ENCODE measurements at places on chromosomes 5 and 9.

- no peak for DNase-seq
Observed at GRCh38 chr9:74960561-74960960, 7.8 kb upstream of the C9orf40 start.

DNA sequence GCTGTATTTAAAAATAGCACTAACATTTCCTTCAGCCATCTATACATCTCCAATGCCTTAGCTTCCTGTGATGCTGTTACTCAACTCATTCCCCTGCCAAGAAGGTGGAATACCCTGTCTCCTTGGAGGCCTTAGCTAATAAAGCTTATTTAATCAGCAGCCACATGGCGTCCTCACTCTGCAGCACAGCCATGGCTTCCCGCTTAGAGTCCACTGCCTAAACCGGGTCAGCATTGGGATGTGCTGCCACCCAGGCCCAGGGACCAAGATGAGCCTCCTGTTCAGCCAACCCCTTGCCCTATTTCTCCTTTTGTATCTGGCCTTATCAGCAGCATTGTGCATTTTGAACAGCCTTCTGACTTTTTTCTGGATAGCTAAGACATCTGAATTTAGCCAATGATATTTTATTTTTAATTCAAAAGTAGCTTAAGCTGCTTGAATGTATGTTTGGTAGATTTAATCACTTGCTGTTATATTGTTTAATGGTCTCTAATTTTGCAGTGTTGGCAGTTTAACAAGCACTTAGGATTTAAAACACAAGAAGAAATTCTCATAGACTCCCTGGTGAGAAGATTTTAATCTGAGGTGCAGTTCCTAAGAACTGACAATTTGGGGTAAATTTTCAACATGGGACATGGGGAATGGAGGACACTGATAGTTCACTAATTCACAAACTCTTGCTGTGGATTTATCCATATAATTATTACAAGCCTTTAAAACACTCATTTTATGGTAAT is 113.0 kb downstream of the RPS23 start:
- no peak for DNase-seq

GRCh38 chr5:149358294-149358651 is 427 bp downstream of the PCYOX1L start:
- DNase-seq: no peak

DNA sequence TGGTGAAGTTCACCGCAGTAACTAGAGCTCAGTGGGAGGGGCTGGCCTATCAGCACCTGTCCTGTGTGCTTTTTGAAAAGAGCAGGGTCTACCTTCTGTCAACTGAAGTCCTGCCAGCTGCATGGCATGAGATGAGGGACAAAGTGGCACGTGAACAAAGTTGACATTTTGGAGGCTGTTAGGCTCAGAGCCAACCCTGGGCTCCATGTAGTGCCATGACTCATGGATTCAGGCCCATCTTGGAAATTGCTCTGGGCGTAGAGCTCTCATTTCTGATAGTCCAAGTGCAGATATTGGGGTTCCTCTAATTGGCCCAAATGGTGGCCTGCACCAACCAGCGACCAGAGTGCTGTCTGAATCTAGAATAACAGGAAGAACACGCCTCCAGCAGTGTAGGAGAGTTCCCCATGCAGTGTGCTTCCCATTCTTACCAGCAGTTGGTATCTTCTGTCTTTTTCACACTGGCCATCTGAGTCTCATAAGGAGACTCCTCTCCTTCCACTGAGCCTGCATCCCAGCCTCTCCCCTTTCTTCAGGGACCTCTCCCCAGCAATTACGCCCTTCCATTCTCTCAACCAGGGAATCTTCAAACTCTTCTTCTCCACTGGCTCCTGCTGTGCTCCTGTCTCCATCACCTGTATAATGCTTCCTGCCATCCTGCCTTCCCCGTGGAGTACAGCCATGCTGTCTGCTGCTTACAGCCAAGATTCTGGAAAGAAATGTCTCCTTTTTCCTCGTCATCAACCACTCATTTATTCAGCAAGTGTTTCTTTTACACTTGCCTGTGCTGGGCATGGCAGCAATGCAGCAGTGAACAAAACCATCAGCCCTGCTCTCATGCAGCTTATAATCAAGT is 30.4 kb downstream of the IRF1 start:
- no peak for DNase-seq

DNA sequence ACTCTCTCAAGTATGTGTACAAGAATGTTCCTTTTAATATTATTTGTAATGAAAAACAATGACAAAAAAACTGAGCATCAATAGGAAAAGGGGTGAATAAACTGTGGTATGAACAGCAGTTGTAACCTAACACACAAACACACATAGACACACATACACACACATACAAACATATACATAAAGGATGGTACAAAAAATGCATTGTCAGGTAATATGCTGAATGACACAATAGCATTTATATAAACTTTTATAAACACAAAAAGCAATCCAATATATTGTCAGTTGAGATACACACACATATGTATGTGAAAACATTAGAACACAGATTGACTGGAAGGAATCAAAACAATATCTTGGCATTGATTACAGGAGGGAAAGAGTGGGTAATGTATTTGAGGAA is 227.0 kb upstream of the ISL1 start:
- DNase-seq: no peak

GRCh38 chr5:119274767-119275130 is 81.1 kb upstream of the TNFAIP8 start:
- no peak for DNase-seq

DNA sequence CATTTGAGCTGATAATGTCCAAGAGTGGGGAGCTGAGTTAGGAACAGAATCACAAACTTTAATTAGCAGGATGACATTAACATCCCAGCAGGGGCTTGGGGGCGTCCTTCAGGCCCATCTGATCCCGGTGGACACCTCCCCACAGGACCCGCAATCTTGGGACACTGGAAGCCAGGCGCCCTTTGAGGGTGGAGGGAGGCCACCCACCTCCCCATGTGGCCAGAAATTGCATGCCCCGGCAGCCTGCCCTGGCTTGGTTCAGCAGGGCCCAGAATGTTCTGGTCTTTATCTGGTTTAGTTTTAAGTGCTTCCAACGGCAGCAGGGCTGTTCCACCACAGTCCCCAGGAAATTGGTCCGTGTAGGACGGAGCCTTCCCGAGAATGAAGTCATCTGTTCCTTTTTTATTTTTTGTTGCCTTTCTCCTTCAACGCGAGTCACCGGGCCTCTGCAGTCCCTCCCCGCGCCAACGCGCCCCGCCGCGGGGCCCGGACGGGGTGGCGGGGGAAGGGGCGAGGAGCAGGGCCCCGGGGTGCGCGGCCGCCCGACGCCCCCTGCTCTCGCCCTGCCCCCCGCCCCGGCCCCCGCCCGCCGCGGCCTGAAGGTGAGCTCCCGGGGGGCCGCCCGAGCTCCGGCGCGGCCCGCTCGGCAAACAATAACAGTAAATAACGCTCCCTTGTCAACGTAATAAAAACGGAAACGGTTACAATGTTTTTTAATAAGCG is 207.9 kb downstream of the C9orf50 start:
- peak; percentile 41 for DNase-seq

DNA sequence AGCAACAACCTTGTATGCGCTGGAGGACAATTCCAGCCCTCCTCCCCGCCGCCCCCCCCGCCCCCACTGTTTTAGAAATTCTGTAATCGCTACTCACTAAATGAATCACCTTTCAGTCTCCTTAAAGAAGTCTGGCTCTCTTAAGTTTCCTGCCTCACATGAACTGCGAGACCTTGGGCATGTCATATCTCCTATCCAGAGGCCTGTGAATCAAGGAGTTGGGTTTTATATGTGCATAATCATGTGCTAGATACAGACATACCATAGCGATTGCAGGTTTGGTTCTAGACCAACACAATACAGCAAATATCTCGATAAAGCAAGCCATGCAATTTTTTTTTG is 337 bp upstream of the DMAC1 start:
- DNase-seq: no peak

- no peak for DNase-seq
Observed at GRCh38 chr9:110820381-110820780, 151.8 kb downstream of the MUSK start.

DNA sequence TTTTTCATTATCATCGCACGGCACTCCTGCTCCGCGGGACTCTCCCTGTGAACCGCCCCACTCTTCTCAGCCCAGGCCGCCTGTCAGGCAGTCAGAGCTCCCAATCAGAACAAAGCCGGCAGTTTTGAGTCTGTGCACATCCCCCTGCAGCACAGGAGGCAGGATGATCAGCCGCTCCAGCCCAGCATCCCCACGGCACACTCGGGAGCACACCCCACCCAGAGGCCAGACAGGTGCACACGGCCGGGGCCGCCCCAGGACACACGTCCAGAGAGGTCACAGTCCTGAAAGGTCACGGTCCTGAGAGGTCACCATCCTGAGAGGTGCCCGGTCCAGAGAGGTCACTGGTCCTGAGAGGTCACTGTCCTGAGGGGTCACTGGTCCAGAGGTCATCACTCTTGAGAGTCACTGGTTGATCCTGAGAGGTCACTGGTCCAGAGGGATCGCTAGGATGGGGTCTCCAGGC is 8.4 kb downstream of the TPPP start:
- no peak for DNase-seq

DNA sequence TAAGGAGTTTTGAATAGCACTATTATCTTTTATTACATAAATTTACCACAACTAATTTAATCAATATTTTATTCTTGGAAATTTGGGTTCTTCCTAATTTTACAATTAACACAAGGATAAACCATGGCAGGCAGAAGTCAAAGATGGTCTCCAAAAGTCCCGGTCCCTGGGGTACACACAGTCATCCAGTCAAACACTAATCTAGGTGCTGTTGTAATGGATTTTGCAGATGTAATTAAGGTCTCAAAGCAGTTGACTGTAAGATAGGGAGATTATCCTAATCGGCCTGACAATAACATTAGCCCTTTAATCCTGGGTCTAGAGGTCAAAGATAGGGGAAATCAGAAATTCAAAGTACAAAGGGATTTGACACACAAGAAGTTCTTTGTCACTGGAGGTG is 57.5 kb upstream of the HTR1A start:
- DNase-seq: no peak

GRCh38 chr5:1782385-1783215 is 17.0 kb downstream of the MRPL36 start:
- no peak for DNase-seq

DNA sequence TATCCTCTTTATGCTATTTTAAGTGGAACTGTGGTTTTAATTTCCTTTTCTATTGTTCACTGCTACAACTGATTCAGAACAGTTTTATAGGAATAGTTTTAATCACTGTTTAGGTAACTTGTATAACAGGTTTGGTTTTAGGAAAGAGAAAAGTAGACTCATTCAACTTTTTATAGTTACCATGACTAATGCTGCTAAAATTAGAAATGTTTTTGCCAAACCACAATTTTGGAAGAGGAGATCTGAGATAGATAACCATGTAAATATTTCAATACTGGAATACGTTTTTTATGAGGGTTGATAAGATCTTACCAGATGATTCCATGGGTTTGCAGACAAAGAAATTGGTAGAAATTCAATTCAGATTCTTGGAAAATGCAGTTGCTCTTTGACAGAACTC is 404.6 kb upstream of the ARRDC3 start:
- no peak for DNase-seq

- DNase-seq: no peak
Observed at GRCh38 chr5:157284458-157285212, 18.7 kb downstream of the CYFIP2 start.

- DNase-seq: no peak
Observed at GRCh38 chr9:31774571-31774970, 609.9 kb upstream of the ACO1 start.

Data from stimulated activated CD4-positive, alpha-beta T cell treated with anti-CD3 and anti-CD28 coated beads, Interleukin-15, amount 100 ng/mL, for 1 hour (primary cell).